ENCODE measurements at places on chromosomes 11 and 22.

DNA sequence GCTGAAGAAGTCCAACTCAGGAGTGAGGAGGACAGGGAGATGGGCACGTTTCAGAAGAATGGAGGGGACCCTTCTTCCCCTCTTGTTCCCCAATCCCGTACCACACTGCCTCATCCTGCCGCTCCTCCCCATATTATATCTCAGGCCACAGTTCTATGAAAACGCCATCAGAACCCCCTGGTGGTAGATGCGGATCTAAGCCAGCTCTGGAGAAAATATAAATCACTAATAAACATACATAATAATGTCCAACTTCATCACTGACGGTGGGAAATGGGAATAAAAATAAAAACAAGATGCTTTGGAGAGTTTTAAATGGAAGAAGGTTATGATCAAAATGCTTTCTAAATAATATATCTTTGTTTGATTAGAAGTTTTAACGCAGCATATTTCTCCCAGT, 400.3 kb downstream of the CADM1 start:
- DNase-seq, result no peak

GRCh38 chr22:21450320-21450831, 16.8 kb upstream of the TMEM191C start:
- no peak for DNase-seq

GRCh38 chr22:29679316-29679715, 40.5 kb upstream of the CABP7 start:
- DNase-seq, result no peak

DNA sequence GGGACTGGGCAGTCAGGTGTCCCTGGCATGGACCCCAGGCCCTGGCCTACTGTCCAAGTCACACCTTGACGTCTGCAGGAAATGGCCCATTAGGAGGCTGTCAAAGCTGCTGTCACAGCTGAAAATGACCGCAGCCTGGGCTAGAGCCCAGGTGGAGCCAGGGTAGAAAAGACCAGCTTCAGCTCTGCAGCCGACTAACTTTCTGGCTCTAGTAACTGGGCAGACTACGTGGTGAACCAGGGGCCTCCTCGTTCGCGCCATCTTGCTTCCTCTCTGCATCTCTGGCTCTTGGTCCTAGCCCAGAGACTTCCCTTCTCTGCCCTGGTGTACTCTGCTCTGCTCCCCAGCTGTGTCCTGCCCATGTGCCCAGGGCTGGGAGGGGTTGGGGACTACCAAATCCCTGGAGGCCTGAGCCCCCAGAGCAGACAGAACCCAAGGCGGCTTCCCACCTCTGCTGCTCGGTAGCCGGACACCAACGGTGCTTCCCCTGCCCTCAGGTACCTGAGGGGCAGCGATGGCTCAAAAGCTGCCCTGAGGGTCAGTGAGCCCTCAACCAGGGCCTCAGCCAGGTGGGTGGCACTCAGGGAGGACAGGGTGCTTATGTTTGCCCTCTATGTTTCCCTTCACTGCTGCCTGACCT, 19.7 kb downstream of the SART1 start:
- no peak for DNase-seq

Data from KBM-7 (cell line).